ENCODE measurements at places on chromosomes 1 and 21.

DNA sequence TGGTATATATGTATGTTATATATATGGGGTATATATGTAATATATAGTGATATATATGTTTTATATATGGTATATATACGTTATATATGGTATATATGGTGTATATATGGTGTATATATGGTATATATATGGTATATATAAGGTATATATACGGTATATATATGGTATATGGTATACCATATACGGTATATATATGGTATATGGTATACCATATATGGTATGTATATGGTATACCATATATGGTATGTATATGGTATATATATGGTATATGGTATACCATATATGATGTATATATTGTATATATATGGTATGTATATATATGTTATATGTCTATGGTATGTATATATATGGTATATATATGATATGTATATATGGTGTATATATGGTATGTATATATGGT lies 447.7 kb upstream of the USP24 start:
- no peak for DNase-seq

GRCh38 chr1:227726924-227727599 lies 8.0 kb downstream of the JMJD4 start:
- DNase-seq, result no peak

GRCh38 chr1:1613509-1614082 lies 1.7 kb upstream of the MIB2 start:
- DNase-seq, result no peak

GRCh38 chr1:31239653-31240241 lies at the start of gene NKAIN1:
NKAIN1 (minus strand) TSS chr1:31239887; CDS start chr1:31239547, 340 bp downstream.
- DNase-seq, result no peak

GRCh38 chr1:32890516-32891240 lies 4.4 kb downstream of the HPCA start:
- DNase-seq, result no peak

DNA sequence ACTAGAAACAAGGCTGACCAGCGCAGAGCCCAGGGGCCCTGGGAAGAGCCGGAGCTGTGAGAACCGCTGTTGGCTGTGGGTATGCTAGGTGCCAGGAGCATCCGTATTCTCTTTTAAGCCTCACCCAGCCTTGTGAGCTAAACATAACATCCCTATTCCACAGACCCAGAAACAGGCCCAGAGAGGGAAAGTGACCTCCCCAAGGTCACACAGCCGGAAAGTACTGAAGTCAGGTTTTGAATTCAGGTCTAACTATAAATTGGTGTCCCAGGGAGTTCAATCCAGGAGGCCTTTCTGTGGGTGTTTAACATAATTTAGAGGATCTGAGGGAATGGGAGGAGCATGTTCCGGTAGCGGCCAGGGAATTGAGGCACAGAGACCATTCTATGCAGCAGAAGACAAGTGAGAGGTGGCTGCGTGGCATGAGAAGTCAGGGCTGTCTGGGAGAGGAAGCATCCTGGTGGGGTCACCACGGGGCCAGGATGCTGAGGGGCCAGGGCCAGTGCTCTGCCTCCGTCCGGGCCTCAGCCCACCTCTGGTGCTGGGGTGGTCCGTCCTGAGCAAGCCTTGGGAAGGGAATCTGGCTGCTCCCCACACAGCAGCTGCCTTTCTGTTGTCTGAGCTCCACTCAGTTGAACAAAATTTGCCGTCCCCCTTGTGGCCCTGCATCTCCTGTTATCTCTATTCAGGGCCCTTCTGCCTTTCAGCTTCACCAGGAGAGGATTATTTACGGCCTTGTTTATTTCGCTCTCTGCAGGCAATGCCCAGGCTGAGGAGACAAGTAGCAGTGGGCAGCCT lies 338.8 kb upstream of the VAMP3 start:
- DNase-seq, result no peak

DNA sequence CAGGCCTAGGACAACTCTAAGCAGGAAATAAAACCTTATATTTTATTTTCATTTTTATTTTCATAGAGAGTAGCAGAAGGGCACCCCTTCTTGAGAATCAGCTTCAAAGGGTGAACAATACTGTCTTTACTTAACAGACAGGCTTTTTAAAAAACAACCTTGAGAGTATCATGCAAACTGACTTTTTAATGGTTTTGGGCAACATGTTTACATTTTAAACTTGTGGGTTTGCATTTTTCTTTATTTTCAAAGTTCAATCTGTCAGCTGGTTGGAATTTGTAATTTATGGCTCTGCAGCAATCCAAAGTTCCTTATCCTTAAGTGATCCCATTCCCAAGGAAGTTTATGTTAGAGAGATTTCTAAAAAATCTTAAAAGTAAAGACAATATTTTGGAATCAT lies 392.3 kb upstream of the ADAMTS5 start:
- no peak for DNase-seq

DNA sequence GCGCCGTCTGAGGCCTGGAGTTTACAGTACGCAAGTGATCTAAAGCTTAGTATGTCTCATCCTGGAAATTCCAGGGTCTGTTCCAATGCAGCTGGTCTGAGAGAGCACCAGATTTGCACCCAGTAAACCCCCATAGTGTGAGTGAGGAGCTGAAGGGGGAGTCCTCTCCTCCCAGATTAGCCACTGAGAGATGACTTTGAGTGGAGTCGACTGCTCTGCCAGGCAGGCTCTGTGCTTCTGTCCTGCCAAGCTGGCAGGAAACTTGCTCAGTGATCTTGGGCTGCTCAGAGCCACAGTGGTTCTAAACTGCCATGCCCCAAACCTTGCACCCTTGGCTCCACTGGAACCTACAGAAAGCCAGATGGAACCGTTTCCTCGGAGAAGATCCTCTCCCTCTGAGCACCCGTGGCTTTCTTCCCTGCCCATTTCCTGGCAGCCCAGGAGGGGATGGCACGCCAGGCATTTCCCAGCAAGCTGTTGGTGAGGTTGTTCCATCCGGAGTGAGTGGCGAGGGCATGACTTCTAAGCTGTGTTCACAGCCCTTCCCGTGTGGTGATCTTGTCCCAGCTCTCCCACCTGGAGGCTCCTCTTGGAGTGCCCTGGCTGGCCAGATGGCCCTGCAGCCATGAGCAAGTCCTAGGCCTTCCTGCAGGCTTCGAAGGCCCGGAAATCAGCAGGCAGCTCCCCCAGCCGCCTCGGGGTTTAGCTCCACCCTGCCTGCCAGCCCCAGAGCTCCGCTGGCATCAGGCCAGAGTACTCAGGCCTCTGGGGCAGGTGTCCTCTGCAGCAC lies 125.9 kb upstream of the VAMP3 start:
- no peak for DNase-seq

GRCh38 chr1:191970116-191970515 lies 188.1 kb upstream of the RGS18 start:
- no peak for DNase-seq

- no peak for DNase-seq
Measured at GRCh38 chr1:10057343-10057742, 24.6 kb downstream of the UBE4B start.

DNA sequence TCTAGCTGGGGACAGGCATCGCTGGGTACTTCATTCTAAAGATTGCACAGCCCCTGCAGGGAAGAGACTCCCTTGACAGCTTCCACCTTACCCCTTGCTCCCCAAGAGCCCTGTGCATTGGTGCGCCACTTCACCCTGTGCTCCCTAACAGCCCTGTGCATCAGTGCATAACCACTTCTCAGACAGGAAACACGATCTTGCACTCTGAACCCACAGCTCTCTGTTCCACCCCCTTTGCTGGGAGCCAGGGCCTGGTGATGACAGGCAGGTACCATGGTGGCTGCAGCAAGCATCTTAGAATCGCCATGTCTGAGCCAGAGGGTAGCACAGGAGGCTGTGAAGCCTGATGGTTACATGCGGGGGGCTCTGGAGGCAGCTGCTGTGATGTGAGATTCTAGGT lies 5.0 kb downstream of the ALPL start:
- DNase-seq, result no peak

- DNase-seq, result peak; percentile 35
Measured at GRCh38 chr1:7680207-7680954, 90.7 kb upstream of the VAMP3 start.

Data from activated CD4-positive, alpha-beta memory T cell treated with anti-CD3 and anti-CD28 coated beads for 36 hours (primary cell).